ENCODE measurements at places on chromosomes 2 and 18.

DNA sequence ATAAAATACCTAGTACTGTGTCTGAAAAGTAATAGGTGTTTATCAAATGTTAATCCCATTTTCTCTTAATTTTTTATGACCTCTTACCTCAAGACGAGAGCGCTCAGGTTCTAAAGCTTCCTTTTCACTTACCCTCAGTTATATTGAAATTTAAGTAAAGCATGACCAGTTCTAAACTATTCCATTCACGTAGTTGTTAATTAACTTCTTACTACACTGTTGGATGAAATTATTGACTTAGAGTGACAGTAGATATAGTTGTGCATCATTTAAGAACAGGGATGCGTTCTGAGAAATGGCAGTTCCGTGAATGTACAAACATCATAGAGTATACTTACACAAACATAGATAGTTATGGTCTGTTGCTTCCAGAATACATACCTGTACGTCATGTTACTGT lies 20.1 kb upstream of the HTR2B start:
- DNase-seq = no peak

DNA sequence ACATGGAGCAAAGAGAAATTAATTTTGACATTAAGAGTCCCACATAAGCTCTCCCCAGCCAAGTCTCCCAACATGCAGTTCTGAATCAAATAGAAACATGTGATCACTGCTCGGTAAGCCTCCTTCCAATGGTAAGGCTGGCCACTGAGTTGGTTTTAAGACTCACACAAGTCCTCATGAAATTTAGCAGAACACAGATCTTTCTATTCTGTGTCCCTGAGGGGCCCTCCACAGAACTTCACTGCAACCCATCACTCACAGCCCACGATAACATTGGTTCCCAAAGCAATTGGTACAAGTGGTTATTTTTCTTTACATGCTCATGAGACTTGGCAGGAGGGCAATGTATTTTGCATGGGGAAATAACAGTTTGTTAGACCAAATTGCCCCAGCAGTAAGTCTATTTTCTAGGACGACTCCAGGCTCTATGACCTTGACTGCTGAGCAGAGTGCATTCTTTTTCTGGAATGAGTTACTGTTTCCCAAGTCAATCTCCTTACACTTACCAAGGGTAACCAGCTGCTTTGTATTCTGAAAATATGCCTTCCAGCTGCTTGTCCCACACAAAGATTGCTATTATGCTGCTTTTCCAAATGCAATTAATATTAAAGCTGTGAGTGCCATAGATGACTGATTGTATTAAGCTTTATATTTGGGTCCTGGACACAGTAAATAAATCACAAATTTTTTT lies 142.3 kb upstream of the TANK start:
- DNase-seq = no peak

- no peak for DNase-seq
These were observed 154.9 kb downstream of the AQP4 start for GRCh38 chr18:26710470-26711096.

GRCh38 chr2:107633580-107634147 lies 193.0 kb upstream of the RGPD4 start:
- no peak for DNase-seq

- DNase-seq = no peak
These were observed 31.8 kb downstream of the SALL3 start for GRCh38 chr18:79011300-79011870.

DNA sequence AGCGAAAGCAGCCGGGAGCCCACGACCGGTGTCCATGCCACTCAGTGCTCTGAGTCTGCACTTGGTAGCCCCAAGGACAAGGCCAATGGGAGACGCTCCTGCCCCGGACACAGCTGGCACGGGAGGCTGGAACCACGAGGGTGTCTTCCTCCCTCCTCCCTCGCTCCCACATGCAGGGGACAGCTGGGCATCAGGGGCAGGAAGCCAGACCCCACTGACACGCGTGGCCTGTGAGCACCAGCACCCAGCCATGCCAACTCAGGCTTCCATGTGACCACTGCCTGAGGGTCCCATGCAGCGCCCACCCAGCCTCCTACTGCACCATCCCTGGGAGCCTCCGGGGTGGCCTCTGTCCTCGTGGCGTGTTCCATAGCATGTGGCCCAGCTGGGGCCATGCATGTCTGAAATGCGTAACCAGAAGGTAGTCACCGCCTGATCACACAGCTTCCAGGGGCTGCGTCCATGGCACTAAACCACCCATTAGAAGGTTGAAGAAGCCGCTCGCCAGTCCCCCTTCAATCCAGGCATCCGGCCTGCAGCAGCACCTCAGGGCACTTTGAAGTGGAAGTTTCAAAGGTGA lies 323.2 kb upstream of the SALL3 start:
- no peak for DNase-seq

GRCh38 chr2:127261804-127262406 lies 32.0 kb downstream of the ERCC3 start:
- no peak for DNase-seq

DNA sequence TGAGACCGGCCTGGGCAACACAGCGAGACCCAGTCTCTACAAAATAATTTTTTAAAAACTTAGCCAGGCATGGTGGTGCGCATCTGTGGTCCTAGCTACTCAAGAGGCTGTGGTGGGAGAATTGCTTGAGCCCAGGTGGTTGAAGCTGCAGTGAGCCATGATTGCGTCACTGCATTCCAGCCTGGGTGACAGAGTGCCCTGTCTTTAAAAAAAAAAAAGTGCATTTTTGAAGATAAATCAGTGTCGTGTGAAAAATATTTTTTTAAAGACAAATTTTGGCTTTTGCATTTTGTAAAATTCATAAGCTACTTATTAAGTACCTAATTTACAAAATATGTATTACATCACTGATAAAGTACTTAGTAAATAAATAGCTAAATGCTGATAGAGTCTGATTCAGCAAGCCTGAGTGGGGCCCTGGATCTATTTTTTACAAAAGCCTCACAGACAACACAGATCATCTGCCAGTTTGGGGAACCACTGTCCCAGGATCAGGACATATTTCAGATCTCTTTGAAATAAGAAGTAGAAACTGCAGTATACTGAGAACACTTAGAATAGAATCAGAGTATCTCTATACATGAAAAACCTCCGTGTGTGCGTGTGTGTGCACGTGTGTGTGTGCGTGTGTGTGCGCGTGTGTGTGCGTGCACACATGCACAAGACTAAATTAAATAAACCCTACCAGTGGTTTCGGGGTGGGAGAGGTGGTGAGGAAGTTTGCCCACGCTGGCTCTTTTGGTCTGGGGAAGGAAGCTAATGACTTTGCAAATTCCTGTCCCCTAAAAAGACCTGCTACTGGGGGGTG lies 61.6 kb downstream of the AAK1 start:
- no peak for DNase-seq

- DNase-seq = no peak
These were observed 25.2 kb downstream of the AGFG1 start for GRCh38 chr2:227497158-227497557.

DNA sequence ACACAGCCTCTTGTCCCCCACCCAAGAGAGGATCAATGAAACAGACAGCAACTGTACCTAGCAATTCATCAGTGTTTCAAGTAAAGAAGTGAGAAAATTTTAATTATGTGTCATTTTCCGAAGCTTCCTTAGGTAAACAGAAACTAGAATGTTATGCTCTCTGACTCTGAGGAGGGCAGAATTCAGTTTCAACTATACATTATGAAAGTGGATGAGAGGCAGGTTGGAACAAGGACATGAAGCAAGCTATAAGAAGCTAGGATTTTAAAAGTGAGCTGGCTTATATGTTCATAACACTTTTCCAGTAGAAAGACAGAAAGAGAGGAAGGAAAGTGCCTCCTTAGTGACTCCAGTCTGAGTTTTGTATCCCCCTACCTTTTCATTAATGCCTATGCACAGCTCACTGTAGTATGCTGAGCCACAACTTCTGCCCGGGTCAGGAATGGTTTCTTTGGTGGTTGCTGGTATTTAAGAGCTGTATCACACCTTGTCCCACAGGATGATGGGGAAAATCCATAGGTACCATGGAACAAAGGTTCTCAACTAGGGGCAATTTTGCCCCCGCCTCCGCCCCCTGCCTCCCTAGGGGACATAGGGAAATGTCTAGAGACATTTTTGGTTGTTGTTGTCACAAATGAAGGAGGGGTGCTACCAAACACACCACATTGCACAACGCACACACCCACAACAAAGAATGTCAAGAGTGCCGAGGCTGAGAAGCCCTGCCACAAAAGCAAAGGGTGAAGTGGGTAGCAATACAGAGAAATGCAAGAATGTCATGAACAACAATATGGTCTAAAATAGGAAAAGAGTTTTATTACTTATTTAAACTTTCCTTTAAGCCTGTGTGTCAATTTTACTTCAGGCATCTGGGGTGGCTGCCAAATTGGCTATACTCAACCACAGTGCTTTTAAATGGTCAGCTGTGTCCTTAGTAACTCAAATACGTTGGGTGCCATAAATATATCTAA lies 161.0 kb upstream of the ZFP36L2 start:
- DNase-seq = no peak

DNA sequence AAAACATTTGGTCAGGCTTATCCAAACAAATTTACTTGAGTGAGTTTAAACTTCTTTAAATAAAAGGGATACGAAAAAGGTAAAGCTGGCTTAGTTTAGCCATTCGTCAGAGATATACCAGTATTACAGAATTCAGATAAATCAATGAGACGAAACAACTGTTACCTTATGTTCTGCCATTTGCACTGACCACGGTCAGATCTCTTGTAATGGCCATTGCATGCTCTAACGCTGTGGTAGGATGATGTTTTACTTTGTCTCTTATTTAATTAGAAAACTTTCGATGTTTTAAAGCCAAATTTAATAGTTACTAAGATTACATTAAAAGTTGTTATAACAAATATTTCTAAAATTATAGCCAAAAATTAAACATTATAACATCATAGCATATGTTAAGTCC lies 1.5 kb downstream of the C18orf54 start:
- no peak for DNase-seq

GRCh38 chr2:169790581-169790980 lies 8.1 kb upstream of the SSB start:
- DNase-seq = no peak

DNA sequence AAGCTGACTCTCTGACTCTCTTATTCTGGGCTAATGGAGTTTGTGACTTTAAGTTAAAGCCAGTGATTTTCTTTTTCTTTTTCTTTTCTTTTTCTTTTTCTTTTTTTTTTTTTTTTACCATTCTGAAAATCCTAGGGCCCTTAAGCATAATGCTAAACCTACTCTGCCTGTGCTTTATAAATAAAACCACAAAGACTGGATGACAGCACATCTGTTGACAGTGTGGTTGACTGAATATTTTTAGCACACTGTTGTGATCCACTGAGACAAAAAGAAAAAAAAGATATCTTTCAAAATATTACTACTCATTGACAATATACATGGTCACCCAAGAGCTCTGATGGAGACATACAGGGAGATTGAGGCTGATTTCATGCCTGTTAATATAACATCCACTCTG lies 121.6 kb downstream of the SNTG2 start:
- no peak for DNase-seq

DNA sequence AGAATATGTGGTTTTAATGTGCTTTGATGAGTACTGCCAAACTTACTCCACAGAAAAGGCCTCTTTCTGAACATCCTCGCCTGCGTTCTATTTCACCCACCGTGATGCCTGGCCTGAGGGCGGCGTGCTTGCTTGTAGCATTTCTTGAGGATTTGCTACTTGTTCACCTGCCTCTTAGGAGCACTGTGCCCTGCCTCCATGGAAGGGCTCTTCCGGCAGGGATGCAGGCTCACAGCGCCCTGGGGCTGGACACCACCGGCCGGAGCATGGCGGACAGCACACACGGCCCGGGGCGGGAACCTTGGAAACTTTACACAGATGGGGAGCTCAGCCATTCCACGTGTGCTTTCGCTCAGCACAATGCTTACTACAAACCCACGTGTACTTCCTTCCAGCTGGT lies 37.1 kb downstream of the ANO7 start:
- DNase-seq = no peak

- no peak for DNase-seq
These were observed 47.8 kb downstream of the TRAPPC12 start for GRCh38 chr2:3427272-3427671.

GRCh38 chr2:236054621-236055305 lies 113.4 kb downstream of the GBX2 start:
- no peak for DNase-seq

DNA sequence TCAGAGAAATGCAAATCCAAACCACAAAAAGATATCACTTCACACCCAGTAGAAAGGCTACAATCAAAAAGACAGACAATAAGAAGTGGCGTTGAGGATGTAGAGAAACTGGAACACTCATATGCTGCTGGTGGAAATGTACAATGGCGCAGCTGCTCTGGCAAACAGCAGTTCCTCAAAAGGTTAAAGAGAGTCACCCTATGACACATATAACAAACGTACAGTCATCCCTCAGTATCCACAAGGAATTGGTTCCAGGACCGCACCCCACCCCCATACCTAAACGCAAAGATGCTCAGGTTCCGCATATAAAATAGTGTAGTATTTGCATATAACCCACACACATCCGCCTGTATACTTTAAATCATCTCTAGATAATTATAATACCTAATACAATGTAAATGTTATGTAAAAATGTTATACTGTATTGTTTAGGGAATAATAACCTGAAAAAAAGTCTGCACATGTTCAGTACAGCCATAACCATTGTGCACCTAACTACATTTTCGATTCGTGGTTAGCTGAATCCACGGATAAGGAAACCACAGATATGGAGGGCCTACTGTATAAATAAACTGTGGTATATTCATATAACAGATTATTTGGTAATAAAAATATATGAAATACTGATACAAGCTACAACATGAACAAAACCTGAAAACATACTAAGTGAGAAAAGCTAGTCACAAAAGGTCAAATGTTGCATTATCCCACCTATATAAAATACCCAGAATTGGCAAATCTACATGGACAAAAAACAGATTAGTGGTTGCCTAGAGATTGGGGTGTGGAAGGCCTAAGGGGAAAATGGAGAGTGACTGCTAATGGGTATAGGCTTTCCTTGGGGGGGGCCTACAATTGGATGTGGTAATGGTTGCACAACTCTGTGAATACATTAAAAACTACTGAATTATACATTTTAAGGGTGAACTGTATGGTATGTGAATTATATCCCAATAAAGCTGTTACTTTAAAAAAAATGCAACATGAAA lies 37.5 kb downstream of the UXS1 start:
- DNase-seq = no peak

- no peak for DNase-seq
These were observed 5.1 kb downstream of the NCK2 start for GRCh38 chr2:105749583-105750400.

GRCh38 chr2:148901142-148901541 lies 26.1 kb downstream of the KIF5C start:
- no peak for DNase-seq

- no peak for DNase-seq
These were observed 1.7 kb downstream of the RNU4ATAC start for GRCh38 chr2:121532347-121532766.

GRCh38 chr18:13800505-13801259 lies 23.3 kb upstream of the MC5R start:
- DNase-seq = peak; percentile 7

DNA sequence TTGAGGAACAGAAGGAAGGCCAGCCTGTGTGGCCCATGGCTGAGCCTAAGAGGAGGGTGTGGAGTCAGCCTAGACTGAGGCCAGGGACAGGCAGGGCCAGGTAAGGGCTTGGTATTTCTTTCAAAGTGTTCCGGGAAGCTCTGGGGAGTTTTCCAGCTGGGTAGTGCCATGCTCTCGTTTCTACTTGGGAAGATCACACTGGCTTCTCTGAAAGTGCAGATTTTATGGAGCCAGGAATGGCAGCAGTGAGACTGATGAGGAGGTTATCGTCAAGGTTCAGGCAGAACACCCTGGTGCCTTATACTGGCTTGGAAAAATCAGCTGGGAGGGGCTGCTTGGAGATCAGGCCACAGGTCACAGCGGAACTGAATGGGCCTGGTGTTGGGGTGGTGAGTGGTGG lies 245.1 kb downstream of the SOX11 start:
- DNase-seq = no peak

- no peak for DNase-seq
These were observed 489 bp downstream of the TRMT61B start for GRCh38 chr2:28869494-28870145.
